ENCODE measurements at places on chromosomes 1 and 21.

GRCh38 chr21:27804515-27804914 is 837.6 kb upstream of the ADAMTS5 start:
- no peak for DNase-seq

DNA sequence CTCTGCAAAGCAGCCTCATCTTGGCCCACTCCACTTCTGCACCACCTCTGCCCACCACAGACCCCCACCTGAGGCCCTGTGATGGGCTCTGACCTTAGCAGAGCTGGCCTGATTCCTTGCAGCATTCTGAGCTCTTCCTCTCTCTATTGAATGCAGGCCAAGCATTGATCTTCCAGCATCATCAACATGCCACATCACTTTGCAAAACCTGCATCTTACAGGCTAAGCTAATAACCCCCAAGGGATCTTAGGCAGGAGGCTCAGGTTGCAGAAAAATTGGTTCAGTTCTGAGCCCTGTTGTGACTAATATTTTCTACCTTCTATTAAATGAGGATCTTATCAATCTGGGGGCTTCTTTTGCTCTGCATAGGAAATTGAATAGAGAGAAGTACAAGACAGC is 78.7 kb downstream of the ATP1A1 start:
- DNase-seq = no peak

DNA sequence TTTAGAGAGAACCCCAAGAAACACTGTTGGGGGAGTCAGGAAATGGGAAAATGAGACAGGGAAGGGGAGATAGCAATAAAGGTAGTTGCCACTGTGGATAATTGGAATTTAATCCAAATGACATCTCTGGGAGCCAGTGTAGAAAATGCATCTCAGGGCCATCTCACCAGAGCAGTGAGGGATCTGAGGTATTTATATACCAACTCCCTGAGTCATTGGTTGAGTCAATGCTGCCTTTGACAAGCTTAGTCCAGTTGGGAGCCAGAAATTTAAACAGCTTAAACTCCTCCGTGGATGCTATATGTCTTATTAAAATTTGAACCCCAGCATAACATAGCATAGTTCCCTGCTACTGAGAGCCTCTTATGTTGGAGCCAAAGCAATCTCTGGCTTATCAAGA is 140.3 kb downstream of the SLC30A10 start:
- DNase-seq = no peak

- DNase-seq = no peak
Measured at GRCh38 chr21:38777015-38777414, 28.7 kb upstream of the ETS2 start.

DNA sequence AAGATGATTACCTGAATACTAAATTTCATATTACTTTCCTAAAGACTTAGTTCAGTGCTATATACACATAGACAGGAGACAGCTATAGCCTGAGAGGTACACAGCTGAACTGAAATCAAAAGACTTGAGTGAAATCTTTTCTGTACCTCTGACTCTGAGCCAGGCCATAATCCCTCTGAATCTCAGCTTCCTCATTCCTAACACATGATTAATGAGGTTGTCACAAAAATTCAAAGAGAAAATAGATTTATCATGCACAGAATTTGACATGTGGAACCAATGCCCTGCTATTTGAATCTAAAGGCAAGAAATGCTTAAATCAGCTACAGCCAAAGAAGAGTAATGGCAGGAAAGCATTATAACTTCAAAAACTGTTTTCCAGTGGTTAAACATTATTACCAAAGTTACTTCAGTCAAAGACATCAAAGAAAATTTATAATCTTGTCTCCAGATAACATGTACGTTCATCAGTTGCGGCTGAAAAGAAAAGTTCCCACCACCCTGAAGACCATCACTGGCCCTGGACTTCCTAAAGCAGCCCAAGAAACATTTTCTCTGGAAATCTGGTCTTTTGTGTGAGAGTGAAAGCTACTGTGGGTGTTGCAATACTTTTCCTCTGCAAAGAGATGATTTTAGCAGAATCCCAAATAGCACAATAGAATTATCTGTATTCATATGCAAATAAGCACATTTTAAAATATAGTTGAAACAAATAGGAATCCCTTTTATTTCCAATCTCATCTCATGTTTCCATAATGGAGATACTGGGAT is 13.8 kb upstream of the ATP1A1 start:
- no peak for DNase-seq

- DNase-seq = no peak
Measured at GRCh38 chr1:29532285-29532684, 296.0 kb downstream of the PTPRU start.

- no peak for DNase-seq
Measured at GRCh38 chr21:26655460-26655859, 82.4 kb upstream of the CYYR1 start.

DNA sequence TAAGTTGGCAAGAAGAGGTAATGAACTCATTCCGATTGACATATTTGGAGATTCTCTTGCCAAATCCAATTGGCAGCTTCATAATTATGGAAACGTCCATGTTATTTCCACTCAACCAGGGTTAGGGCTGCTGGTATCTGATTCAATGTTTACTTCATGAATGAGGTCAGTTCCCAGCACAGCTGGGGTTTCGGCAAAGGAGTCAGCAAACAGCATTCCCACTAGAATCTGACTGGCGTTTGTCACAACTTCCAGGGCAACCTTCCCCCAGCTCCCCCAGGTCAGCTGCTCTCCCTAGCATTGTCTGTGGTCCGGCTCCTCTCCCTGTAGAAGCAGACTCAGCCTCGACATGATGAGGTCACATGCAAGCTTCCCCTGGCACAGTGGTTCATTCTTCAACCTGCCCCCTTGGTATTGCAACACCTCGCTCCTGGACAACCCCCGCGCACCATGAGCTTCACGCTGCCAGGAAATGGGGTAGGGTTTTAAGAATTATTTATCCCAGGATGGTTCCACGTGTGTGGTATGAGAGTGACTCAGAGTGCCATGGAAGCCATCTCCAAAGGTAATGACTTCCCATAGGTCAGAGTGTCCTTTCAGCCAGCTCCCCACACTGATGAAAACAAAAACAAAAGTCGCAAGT is 100.7 kb upstream of the SLC25A33 start:
- no peak for DNase-seq

DNA sequence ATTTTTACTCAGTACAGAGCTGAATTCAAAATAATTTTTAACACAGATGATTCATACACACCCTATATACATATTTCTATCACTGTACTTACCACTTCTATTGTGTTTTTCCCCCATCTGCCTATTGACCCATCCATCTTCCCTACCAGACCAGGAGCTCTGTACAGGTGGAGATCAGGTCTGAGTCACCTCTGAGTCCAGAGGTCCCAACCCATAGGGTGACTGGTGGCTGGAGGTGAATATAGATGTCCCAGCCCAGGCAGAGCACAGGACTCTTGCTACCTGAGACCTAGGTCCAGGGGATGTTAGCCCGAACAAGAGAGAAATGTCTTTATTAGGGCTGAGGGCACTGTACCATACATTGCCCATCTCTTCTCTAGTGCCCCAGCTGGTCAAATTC is 54.8 kb downstream of the DMAP1 start:
- DNase-seq = no peak

DNA sequence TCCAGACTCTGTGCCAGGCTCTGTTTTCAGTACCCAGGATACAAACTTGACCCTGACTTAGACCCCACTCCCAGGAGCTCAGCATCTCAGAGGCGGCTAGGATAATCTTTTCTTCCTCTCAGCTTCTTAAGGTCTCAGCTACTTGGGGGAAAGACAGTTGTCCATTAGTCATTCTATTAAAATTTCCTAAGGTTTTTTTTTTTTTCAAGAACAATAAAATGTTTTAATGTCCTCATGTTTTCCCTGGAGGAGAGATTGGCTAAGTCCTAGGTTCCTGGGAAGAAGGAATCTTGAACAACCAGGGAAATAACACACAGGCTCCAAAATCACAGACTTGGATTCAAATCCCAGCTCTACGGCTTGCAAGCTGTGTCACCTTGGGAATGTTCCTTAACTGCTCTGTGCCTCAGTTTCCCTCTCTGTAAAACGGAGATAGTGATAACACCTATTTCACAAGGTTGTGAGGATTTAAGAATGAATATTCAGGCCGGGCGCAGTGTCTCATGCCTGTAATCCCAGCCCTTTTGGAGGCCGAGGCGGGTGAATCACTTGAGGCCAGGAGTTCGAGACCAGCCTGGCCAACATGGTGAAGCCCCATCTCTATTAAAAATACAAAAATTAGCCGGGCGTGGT is 33.0 kb downstream of the CDK18 start:
- DNase-seq = no peak

GRCh38 chr1:117077267-117077666 is 17.1 kb downstream of the TTF2 start:
- no peak for DNase-seq

GRCh38 chr1:183493540-183494245 is 21.4 kb downstream of the SMG7 start:
- DNase-seq = no peak

DNA sequence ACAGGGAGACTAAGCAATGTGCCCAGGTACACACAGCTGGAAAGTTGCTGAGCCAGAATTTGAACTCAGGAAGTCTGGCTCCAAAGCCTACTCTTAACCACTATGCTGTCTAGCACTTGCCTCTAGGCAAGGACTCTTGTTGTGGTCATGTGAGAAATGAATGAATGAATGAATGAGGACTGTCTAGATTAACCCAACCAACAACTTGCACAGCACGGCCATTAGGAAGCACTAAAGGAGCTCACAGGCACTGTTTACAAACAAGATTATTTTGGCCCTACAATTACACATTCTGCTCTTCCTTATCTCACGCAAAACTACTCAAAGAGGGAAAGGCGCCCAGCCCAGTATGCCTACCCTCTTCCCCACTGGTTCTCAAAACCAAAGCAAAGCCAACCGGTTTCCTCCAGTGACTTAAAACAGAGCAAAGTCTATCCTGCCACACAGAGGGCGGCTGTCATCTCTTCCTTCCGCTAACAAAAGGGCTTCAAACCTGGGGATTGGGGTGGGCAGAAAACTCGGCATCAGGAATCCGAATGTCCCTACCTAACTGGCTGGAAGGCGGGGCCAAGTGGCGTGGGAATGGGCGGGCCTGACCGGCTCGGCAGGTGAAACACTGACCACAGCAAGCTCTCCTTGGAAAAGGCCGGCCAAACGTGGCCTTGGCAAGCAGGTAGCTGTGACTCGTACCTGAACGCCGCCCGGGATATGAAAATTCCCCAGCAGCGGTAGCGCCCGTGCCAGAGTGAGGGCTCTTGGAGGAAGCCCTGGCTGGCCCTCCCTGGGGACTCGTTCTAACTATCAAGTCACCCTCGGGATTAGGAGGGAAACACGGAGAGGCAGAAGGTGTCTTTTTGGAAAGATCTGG is 948 bp downstream of the STK40 start:
- peak; percentile 82 for DNase-seq

GRCh38 chr1:188070848-188071247 is 1242.1 kb downstream of the PLA2G4A start:
- no peak for DNase-seq

DNA sequence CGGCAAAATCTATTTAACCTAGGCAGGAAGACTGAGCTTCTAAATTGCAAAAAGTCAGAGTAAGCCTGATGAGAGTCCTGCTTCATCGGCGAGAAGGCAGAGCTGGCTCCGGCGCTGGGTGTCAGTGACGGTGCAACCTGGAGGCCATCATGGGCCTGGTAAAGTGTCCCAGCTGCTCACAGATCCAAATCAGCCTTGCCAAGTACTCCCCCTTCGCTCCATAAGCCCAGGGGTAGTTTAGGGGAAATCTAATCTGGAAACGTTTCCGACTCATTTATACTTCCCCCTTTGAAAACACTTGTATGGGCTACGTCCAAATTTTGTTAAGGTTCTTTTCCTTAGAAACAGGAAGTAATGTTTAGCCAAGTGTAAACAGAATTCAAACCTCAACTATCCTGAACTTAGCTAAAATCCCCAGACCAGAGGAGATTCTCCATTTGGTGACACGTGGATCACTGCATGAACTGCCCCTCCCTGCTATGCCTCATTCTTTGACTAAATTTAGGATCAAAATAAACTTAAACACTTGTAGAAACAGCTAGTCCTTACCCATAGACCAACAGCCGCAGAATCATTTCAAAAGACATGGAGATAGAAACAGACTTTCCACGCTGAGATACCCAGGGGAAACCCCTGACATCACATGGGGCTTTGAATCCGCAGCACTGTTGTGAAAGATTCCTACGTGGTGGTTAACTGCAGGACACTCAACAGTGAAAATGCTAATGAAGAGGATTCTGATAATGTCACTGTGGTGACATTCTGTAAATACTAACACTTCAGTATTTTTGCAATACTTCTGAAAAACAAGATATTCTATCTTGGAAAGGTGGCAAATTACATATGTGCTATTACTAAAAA is 172.7 kb downstream of the TGFBR3 start:
- DNase-seq = no peak

- no peak for DNase-seq
Measured at GRCh38 chr1:25645637-25646400, 29.2 kb downstream of the MAN1C1 start.

GRCh38 chr1:226123212-226123560 is 60.7 kb downstream of the H3-3A start:
- DNase-seq = no peak

GRCh38 chr1:44405798-44406736 is 1.0 kb downstream of the RNF220 start:
- no peak for DNase-seq

- DNase-seq = no peak
Measured at GRCh38 chr1:19032701-19033514, 76.4 kb upstream of the IFFO2 start.

DNA sequence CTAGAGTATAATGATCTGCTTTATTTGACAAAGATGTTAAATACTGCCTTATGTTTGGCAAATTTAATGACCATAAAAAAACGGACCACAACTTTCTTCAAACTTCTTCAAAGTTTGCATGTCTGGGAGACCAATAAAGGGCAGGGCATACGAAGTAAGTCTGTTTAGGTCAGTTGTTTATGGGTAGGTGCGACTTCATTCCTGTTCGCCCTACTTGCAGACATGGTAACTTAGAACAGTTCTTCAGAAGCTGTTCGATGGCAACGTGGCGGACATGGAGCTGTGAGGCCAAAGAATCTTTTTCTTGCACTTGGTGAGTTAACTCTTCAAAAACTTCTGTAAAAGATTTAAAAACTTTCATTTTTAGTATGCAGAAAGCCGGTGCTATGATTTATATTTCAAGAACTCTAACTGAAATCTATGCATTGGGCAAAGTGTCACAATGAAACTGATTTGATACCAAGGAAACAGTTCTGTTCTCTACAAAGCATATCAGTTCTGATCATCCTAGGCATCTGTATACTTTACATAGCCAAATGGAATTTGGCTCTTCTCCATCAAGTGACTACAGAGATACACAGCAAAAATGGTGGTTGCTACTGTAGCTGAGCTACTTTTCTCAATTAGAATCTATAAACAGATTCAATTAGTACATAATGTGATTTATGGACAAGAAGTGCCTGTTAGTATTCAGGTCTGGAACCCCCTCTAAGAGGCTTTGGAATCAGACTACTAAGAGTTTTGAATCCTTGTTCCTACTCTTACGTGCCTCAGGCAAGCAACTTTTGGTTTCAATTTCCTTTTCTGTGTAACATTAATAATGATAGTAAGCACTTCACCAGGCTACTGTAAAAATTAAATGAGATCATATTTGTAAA is 25.7 kb downstream of the C21orf91 start:
- no peak for DNase-seq

- DNase-seq = no peak
Measured at GRCh38 chr1:228154670-228155571, 5.2 kb downstream of the GJC2 start.
